Kidney epithelial cell (primary cell): ENCODE measurements at places on chromosomes 12 and 14.

DNA sequence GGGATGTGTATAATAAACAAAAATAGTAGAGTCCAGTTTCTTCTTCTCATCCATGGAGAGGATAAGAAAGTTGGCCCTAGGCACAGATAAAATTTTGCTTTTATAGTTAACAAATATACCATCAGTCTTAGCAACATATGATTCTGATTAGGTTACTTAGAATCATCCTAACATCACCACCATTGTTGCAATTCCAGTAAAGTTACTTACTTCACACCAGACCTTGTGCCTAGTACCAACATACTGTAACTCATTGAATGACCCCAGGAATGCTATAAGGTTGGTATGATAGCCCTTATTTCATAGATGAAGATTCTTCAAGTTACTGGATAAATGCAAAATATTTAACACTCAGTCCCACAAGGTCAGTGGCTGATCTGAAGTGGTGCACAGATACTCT lies 183.8 kb upstream of the ATP2B1 start:
- no peak for DNase-seq

DNA sequence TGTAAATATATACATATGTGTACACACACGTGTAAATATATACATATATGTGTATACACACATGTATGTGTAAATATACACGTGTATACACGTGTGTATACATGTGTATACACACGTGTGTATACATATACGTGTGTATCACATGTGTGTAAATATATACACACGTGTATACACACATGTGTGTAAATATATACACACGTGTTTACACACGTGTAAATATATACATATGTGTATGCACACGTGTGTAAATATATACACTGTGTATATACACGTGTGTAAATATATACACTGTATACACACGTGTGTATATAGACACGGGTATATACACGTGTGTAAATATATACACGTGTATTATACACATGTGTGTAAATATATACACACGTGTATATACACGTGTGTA lies 71.7 kb downstream of the RPAP3 start:
- no peak for DNase-seq

GRCh38 chr12:131834798-131835615 lies 6.8 kb downstream of the MMP17 start:
- DNase-seq = no peak

- no peak for DNase-seq
Observed at GRCh38 chr12:32647275-32647674, 31.8 kb upstream of the DNM1L start.
